ENCODE measurements at places on chromosomes 2 and 18.

GRCh38 chr2:197256021-197256420 is 54.6 kb downstream of the ANKRD44 start:
- no peak for DNase-seq

- DNase-seq: no peak
Measured at GRCh38 chr2:189382668-189383067, 58.6 kb upstream of the WDR75 start.

- no peak for DNase-seq
Measured at GRCh38 chr2:105640246-105640645, 104.5 kb upstream of the NCK2 start.

DNA sequence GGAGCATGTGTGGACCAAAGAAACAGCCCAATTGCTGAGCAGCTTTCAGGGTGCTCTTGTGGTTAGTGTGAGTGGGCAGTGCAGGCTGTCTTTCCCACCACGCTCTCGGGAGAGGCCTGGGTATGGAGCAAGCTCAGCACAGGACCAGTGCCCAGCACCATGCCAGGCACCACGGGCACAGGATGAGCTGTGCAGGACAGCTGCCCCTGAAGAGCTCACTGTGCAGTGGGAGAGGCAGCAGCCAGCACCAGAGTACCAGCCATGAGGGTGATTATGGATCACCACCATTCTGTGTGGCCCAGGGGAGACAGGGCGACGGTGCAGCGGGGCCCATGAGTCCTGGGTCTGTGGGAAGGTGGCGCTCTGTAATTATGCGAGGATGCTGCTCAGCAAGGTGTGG is 29.7 kb upstream of the FAHD2A start:
- no peak for DNase-seq

DNA sequence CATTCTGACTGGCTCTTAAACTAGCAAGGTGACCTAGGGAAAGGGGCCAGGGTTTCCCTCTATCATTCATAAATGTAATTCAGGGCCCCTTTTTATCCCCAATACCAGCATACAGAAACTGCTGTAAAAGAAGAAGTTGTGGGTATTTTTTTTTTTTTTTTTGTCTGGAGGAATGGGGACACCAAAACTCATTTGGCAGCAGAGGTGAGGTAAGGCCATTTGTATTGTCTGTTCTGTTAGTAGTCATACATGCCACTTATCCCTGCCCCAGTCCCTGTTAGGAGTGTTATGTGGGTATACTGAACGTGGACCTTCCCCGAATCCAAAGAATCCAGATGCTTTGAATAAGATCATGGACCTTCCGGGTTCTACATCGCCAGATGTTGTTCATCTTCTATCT is 1.7 kb downstream of the SEPTIN2 start:
- DNase-seq: no peak

DNA sequence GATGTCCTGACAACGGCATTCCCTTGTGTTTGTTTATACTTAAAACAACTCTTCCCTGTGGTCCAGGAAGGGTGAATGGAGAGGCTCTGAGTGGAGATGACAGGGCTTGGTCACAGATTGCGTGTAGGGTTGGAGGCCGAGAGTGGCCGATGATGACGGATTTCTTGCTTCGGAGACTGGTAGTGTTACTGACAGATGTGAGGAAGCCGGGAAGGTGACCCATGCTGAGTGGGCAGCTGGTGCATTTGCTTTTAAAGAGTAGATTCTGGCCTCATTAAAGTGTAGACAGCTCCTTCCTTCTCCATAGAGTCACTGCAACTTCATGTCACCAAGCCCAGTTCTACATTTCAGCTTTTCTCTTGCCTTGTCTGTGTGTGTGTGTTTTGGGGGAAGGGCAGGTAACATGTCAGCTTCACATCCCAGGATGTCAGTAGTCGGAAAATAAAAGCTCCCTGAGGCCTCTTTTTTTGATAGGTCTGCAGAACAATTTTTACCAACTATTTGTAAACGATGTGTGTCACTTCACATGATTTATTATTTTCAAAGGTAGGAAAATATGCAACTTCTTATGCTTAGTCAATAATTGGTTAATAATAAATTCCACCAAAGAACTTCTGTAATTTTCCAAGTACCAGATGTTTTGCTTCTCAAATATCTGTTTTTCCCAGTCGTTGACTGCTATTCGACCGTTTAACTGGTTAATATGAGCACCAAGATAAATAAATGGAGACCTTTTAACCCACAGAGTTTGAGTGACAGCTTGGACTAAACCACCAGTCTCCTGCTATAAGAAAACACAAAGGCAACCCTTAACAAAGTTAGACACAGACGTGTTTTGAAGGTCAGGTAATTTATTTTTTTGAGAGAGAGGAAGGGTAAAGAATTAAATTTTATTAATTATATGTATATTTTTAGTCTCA is 436.9 kb downstream of the SLC4A3 start:
- DNase-seq: no peak

GRCh38 chr2:73992036-73992435 is 7.3 kb downstream of the TET3 start:
- DNase-seq: no peak
